ENCODE measurements at places on chromosomes 4 and X. TPM values are rescaled to one million over a fixed set of nuclear protein-coding genes. Genes with fewer than 3 reads are reported as not detected.
A peak's percentile ranks its signal among the peaks of the same experiment; 100 is the strongest.

Gene SYN1
- total RNA-seq: 6.7 TPM

Gene COL4A6
- total RNA-seq: 66.6 TPM

DNA sequence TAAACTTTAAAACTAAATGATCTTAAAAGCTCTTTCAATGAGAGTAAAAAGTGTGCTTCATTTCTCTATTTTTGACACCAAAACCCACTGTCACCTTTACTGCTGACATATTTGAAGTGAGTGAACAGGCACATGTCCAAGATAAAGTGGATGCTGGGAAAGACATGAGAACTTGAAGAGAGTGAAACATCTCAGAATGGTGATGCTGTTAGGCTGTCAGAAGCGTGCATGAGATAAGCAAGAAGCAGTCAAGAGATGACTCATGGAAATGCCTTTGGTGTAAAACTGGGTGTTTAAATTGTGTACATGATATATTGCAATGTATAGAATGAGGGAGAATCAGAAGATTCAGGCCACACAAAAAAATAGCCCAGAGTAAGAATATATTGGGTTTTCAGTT, 21.8 kb upstream of the GBA3 start:
- no peak for DNase-seq

GRCh38 chrX:74534569-74535038, 79.8 kb downstream of the RLIM start:
- DNase-seq: no peak

- DNase-seq: no peak
Observed at GRCh38 chr4:17013382-17014006, 115.0 kb upstream of the LDB2 start.

DNA sequence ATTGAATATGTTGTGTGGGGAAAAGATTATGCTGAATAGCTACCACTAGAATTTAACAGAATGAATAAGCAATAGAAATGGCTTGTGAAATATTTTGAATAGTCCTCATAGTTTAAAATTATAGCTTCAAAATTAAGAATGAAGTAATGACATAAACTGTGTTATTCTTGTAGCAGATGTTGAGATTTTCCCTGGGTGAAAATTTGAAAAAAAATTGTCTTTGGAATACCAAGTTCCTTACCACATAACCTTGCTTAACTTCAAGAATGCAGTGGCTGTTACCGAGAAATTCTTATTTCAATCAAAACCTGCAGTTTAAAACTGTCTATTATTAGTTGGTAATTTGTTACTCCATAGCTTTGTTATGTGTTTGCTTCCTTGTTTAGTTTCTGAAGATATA, 1268.6 kb downstream of the RAPGEF2 start:
- no peak for DNase-seq

DNA sequence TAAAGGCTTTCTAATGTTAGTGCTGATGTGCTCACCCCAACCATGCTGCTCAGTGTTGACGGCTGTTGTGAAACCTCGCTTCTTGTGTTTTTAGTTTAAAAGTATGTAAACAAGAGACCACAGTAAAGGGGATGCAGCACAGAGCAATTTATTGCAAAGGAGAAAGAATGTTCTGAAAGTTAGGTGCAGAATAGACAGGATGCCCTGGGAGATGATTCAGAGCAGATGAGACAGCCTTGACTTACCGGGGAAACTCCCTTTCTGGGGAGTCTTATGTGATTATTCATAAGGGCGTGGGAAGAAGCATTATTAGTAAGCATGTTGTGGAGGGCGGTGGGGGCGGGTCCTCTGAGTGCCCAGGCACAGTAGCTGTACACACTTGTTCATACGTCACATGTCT, 47.7 kb downstream of the EVC start:
- DNase-seq: no peak

- no peak for DNase-seq
Observed at GRCh38 chrX:155211208-155211607, 5.1 kb upstream of the VBP1 start.

DNA sequence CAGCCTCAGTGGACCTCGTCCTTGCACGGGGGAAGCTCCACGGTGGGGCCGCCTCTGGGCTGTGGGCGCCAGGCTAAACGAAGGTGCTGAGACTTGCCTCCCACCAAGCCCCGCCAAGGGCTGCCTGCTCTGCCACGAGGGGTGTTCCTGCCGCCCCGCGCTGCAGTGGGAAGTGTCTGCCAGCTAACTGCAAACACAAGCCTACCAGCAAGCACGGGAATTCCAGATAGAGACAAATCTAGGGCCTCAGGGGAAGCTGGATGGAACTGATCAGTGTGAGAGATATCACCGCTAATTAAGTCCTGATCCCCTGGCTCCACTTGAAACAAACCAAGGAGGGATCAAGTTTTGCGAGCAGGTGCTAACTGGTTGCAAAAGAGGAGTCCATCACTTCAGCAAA, 181.6 kb upstream of the LEF1 start:
- no peak for DNase-seq

DNA sequence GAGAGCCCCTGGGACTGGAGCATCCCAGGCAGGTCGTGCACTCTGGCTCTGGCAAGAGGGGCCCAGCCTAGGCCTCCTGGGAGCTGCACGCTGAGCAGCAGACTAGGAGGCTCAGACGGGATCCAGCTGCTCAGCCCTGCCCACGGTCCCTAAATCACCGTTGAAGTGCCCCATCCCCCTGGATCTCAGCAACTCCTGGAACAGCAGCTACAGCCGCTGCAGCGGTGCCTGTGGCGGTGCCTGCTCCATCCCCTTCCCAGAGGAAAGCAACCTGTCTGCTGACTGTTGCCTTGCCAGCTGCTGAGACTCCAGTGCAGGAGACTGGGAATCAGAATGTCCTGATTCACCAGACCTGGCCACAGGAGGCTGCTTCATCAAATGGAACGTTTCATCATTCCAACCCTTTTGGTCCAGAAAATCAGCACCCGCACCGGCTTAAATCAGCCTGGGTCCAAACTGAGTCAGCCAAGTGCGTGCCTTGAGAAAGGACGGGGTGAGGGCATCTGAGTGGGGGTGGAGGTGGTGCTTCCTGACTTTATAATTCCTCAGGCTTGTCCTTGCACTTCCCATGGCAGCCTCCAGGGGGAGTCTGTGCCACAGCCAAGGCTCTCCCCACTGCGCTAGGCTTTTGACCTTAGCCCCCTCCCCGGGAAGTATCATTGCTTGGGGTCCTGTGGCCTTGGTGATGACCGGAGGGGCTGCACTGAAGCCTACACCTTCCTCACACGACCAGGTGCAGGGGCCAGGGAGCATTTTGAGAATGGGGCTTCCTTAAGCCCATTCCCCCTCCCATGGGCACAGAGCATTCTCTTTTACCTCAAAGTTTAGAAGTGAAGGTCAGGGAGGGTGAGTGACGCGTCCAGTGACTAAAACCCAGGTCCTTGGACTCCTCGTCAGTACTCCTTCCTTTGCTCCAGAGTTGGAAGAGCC, 6.5 kb downstream of the ZNF185 start:
- peak; percentile 34 for DNase-seq

GRCh38 chr4:40669504-40669903, 39.8 kb upstream of the RBM47 start:
- no peak for DNase-seq

- DNase-seq: no peak
Observed at GRCh38 chr4:86223472-86223871, 136.4 kb downstream of the MAPK10 start.

GRCh38 chr4:165418073-165418472, 39.3 kb downstream of the CPE start:
- DNase-seq: no peak

Gene JCHAIN
- not detected for total RNA-seq

Gene EDNRA
- 13.3 TPM for total RNA-seq

Gene MAGEC2
- total RNA-seq: not detected

- DNase-seq: no peak
Observed at GRCh38 chr4:27873596-27873995, 1013.0 kb downstream of the STIM2 start.

DNA sequence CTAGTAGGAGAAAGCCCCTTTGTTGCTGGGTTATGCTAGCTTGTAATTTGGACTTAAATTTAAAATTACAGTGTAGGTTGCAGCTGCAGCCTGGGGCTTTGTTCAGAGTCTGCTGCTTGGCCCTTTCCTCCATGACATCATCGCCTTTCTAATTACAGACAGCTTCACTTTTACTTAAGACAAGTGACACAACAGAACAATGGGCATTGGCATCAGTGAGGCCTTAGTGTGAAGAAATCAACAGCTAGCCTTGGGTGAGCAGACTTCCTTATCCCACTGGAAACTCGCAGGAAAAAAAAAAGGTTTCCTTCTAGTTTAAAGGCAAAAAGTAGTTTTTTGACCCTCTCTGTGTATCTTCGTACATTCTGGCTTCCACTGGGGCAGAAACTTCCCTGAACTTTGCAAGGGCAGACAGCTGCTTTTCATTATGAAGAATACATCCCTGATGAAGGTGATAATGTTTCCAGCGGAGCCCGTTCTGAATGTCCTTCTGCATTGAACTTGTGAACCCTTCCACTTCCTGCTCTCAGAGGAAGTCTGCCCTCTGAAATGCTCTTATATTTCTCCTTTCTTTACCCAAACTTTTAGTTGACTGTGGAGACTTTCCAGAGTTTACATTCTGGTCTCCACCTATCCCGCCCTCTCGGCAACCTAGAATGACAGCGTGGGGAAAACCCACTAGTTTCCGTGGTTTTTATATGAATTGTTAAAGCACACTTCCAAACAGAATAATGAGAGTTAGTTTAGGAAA, 123.2 kb upstream of the FAM9C start:
- DNase-seq: no peak

- DNase-seq: no peak
Observed at GRCh38 chrX:68750316-68750715, 78.5 kb upstream of the EFNB1 start.

- no peak for DNase-seq
Observed at GRCh38 chr4:74540193-74540592, 95.3 kb downstream of the AREG start.

- no peak for DNase-seq
Observed at GRCh38 chr4:184386271-184386781, 88.0 kb downstream of the IRF2 start.

Gene MAGEE1
- 9.6 TPM for total RNA-seq

Gene LRBA
- 95.2 TPM for total RNA-seq

DNA sequence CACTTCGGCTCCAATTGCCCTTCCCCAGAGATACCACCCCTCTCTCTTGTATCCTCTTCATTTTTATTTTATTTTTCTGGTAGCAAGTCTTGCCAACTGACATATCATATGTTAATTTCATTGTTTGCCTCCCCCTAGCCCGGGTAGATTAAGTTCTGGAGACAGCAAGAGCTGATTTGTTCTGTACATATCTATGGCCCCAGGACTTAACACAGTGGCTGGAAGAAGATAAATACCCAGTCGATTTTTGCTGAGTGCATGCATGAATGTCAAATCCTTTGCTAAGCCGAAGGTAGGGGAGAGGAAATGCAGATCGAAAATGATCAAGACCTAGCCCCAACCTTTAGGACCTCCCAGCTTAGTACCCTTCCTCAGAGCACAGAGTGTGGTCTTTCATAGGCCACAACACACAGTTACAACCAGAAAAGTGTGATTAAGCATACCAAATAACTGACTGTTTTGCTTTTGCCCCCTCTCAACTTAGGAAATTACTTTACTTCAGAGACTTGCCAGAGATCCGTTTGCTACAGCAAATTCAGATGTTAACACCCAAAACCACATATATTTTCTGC, 58.7 kb upstream of the KLF3 start:
- no peak for DNase-seq

DNA sequence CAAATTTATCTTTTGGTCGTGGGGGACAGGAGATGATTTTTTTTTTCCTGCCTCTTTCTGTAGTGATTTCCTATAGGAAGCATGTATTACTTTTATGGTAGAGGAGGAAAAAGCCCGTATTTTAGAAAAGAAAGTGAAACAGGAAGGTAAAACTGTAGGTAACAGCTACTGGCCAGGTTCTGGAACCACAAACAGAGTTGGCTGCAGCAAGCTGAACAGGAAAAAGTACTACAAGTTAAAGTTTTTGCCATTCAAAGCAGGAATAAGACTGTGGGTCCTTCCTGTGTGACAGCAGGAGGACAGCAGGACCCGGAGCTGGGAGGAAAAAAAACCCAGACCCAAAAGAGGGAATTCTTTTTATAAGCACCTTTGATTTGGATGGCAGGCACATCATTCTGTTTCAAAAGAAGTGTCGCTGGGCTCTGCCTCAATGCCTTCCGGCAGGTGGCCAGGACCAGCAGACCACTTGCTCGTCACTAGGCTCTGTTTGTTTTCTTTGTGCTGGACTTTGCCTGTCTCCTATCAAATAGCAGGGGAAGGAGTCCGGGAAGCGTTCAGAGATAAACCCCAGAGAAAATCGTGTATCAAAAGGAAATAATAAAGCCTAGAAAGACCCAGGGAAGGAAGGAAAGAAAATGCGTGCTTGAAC, 277.9 kb downstream of the ADGRA3 start:
- DNase-seq: no peak

DNA sequence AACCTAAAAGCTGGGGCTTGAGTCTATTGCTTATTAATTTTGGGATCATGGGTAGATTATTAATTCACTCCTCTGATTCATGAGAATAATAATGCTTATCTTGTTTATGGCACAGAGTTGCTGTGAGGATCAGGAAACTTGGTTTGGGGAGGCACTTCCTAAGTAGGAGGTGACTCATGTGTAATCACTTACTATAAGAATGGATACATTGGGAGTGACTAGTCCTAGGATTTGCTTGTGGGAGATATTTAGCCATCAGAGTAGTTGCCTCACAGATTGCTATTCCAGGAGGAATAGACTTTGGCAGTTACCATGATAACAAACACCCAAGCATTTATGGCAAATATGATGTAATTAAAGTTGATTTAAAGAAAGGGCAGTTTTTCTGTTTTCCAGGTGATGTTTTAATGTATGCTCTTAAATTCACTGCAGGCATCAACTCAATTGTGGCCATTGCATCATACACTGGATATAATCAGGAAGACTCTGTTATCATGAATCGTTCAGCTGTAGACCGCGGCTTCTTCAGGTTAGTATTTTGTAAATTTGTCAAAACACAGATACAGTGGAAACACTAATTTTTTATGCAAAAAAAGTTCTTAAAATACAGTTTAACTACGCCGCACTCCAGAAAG, 41.9 kb downstream of the POLR2B start:
- no peak for DNase-seq

DNA sequence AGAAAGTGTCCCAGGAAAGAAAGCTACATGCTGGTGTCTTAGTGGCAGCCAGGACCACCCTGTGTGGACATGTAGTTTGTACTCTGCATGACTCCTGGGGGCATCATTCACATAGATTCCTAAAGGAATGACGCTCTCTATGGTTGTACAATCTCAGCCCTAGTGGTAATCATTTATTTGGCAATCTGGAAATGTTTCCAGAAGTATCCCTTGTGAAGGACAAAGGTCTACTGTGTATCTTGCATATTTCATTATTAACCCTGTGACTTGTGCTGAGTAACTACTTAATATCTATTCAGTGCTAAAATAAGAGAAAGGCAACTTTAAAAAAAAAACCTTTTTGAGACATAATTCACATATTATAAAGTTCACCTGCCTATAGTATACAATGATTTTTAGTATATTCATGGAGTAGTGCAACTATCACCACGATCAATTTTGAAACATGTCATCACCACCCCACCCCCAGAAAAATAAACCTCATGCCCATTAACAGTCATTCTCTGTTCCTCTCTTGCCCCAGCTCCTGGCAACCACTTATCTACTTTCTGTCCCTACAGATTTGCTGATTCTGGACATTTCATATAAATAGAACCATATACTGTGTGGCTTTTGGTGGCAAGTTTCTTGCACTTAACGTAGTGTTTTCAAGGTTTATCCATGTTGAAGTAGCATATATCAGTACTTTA, 51.7 kb downstream of the SHROOM3 start:
- DNase-seq: no peak
